ENCODE measurements at places on chromosomes 13 and 19.

DNA sequence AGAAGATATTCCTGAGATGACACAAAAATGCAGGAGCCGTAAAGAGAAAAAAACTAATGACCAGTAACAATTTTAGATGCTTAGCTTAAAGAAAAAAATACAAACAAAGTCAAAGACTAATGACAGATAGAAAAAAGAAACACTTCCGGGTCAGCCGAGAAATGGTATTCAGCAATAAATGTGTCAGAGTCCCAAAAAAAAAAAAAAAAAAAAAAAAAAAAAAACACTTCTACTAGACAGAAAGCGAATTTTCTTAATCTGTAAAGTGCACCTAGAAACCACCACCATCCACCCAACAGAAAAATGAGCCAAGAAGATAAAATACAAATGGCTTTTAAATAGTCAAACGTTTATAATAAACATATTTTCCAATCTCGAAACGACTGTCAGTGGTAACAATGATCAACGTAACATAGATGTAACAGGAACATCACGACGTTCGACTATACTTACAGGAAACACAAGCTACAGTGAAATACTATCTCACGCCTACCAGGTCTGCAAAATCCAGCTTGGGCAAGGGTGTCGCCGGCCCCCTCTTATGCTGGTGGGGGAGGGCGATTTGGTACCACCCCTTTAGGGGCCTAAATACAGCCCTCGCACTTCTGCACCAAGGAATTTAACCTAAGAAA, 10.6 kb downstream of the ABHD17A start:
- DNase-seq, result no peak

GRCh38 chr13:25042151-25042865, 53.6 kb upstream of the PABPC3 start:
- DNase-seq, result no peak

DNA sequence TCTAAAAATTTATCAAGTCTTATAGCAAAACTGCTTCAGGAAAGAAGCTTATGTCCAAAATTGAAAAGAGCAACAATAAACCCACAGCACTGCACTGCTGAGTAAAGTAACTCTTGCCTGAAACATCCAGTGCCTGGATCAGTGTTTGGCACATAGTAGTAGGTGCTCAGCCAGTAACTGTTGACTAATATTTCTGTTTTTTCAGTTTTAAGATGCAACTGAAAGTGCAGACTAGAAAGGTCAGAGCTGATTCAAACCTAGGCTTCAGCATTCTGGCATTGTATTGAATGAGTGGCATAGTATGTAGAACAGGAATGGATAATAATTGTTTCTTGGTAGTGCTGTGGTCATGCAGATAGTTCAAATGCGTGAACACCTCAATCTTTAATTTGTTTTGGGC, 67.6 kb downstream of the UBL3 start:
- DNase-seq, result no peak

- no peak for DNase-seq
These were observed 1038.0 kb upstream of the ATXN8OS start for GRCh38 chr13:69069554-69070133.

DNA sequence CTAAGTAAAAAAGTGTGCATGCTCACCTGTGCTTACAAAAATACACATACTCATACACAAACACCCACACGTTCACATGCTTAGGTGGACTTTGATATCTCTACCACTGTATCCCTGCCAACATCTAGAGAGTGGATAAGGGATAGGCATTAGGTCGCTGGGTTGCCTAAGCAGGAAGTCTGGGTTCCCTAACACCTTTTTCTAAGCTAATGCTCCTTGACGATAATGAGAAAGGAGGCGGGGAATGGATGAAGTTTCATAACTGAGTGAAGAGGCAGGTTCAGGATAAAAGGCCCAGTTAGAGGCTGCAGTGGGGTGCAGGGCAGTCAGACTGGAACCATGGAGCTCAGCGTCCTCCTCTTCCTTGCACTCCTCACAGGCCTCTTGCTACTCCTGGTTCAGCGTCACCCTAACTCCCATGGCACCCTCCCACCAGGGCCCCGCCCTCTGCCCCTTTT, 41.9 kb upstream of the CYP2A7 start:
- DNase-seq, result no peak

- no peak for DNase-seq
These were observed 6.4 kb downstream of the CHST8 start for GRCh38 chr19:33627962-33628839.

- DNase-seq, result no peak
These were observed 9.5 kb downstream of the IL17D start for GRCh38 chr13:20713014-20713376.

DNA sequence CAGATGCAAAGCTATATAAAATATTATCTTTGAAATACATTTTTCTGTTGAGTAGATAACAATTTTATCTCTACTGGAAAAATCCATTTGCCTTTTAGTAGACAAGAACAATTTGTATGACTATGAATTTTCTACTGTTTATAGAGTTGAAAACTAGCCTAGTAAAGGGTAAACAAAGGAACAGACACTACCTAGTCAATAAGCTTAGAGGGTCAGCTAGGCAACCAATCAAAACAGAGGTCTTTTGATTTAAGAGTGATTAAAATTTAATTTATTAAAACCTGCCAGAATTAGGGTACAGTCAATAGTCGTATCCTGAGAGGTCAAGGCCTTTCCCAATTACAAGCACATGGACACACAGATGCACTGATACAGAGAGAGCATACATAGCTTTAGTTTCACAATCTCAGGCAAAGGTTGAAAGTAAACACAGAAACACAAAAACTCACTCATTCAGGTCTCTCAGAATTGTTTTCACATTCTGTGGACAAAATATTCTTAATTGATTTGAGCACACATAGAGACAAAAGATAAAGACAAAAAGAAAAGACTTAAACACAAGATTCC, 24.5 kb upstream of the GPC6 start:
- no peak for DNase-seq

DNA sequence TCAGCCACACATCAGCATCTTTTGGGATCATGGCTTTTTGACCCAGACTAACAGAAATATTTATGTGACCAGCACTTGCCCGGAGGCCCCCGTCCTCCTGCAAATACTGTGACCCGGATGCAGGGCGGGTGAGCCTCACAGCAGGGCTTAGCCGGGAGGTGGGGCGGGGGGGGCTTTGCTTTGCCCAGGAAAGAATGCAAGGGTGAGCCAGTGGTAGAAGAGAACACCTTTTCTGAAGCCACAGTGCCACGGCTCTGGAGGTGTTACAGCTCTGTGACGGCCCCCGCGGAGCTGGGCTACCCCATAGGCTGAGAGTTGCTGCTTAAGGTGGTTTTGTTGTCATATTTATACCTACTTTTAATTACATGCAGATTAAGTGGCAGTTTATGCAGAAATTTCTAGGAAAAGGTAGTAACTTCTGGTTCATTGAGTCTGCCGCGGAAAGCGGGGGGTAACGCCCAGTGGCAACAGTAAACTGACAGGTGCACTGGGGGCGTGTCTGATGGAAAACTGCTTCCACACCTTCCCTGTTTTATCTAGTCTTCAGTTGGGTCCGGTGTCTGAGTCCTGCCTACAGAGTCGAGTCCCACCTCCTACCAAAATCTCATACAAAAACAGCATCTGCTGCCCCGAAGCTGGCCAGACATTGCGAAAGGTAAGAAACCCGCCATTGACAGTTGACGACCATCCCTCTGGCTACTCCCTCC, 187.9 kb downstream of the TEX29 start:
- DNase-seq, result no peak

GRCh38 chr19:4567584-4568071, 8.1 kb upstream of the SEMA6B start:
- DNase-seq, result peak; percentile 76

GRCh38 chr19:11268783-11269267, 6.5 kb upstream of the DOCK6 start:
- DNase-seq, result no peak

DNA sequence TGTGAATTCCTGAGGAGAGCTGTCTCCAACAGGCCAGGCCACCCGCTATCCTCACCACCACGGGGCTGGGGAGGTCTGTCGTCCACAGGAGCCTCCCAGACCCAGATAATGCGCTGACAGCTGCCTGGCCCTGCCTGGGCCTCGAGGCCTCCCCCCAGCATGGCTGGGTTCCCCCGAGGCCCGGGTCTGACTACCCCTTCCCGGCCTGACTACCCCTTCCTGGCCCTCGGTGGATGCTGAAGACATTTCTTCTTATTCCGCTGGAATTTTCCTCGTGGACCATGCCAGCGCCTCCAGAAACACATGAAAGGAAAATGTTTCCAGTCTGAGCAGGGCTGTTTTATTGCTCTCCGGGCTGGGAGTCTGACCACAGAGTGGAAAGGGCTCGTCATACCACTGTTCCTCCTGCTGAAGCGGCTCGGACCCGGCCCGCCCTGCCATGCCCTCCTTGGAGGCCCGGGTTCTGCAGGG, 16.8 kb upstream of the COMP start:
- no peak for DNase-seq

GRCh38 chr13:110539894-110540293, 21.6 kb downstream of the RAB20 start:
- DNase-seq, result no peak

GRCh38 chr19:45276284-45276687, 25.2 kb downstream of the MARK4 start:
- no peak for DNase-seq

DNA sequence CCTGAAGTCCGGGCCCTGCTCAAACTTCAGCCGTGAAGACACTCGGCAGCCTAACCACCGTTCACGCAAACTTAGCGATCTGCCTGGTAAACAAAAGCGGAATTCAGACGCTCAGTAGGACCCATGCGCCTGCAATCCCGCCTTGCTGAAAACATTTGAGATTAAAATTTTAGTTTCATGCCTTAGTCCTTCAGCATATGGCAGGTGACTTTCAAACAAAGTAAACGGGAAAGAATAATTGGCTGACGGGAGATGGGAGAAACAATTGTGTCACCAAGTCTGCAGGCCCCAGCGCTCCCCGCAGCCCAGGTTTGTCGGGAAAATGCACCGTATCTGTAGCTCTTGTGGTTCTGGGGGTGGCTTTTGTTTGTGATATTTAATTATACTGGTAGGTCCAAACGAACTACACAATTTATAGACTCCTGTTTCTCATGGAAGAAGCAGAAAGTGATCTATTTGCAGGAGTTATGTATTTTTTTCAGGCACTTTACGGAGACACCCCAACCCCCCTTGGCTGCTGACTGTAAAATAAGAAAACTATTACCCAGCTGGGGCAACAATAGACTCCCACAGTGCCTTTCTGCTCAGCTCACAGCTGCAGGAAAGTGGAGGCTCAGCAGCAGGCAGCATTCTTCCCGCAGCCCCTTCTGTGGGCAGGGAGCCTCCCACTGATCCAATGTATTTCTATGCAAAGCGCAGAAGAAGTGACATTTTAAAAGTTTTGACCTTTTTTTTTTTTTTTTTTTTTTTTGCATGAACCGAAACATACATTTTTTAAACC, 94.8 kb downstream of the SOX1 start:
- DNase-seq, result no peak

DNA sequence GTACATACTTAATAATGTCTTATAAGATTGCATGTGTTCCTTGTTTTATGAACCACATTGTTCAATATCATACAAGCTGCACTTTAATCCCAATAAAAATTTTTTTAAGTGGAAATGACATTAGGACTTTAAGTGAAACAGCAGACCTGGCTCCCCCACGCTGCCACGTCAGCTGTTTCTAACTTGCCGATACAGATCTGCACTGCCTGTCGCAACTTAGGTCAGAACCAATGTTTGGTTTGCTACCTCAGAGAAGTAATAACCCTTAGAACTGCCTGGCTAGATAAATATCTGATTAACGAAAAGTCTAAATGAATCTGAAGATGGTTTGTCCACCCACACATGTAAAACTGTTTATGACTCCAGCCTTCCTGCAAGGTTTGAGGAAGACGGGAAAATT, 327.5 kb upstream of the DACH1 start:
- no peak for DNase-seq

- no peak for DNase-seq
These were observed 81.5 kb upstream of the SLC7A1 start for GRCh38 chr13:29676941-29677452.

- DNase-seq, result no peak
These were observed 18.8 kb upstream of the TMEM255B start for GRCh38 chr13:113740286-113740556.

DNA sequence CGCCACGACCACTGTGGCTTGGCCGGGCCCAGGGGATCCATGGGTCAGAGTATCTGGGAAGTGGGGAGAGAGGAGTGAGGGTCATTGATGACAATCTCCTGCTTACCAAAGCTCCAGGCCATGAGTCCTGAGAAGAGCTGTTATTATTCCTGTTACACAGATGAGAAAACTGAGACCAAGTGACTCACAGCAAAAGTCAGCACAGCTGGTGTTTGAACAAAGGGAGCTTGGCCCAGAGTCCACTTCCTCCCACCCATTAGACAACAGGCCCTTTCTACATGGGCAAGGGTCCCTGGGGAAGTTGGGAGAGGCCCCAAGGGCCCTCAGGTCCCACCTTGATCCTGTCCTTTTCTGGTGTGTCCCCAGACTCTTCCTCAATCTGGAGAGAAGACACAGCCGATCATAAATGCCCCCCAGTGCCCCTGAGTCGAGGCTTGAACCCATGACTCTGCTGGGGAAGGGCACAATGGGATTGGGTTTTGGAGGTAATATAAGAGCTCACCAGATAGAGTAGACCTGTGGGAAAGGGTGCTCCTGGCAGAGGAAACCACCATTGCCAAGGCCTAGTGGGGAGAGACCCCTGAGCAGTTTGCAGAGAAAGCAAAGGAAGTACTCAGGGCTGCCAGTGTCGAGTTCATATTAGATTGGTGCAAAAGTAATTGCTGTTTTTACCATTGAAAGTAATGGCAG, 6.8 kb downstream of the FUT6 start:
- no peak for DNase-seq

- no peak for DNase-seq
These were observed 125.5 kb upstream of the TRPC4 start for GRCh38 chr13:37995092-37995491.

DNA sequence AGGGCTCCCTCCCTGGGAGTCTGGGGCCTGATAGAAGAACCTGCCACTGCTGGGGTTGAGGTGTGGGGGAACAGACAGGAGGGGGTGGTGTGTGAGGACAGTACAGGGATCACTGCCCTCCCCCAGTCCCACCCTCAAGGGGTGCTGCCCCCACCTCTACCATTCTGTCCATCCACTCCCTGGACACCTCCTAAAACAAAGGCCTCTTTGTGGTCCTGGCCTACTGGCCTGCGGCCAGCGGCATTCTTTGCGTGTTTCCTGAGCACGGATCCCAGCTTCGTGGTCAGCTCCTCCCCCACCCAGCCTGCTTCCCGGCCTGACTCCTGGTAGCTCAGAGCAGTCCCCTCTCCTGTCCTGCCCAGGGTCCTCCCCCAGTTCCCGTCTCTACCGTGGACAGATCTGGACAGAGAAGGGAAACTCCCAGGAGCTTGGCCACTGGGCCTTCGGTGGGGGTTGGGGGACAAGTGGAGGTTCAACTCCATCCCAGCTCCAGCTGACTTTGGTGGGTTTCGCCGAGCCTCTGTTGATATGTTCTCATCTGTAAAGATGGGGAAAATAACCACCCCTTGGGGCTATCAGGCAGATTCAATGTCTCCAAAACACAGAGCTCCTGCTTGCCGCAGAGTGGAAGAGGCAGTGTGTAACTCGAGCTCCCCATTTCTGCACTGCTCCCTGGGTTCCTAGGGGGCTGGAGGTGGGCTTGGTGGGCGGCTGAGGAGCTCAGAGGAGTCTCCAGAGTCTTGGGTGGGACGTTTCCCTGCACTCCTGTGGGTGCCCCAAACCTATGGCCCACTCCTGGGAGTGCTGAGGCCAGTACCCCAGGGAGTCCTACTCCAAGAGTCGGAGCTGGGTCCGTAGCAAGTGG, 48.7 kb downstream of the LYL1 start:
- DNase-seq, result no peak

GRCh38 chr19:51002542-51003311, 1.3 kb upstream of the KLK8 start:
- DNase-seq, result peak; percentile 44
